CD4-positive, alpha-beta T cell treated with Interleukin-15 for 1 hour (primary cell): ENCODE measurements at places on chromosomes 12 and 14.

DNA sequence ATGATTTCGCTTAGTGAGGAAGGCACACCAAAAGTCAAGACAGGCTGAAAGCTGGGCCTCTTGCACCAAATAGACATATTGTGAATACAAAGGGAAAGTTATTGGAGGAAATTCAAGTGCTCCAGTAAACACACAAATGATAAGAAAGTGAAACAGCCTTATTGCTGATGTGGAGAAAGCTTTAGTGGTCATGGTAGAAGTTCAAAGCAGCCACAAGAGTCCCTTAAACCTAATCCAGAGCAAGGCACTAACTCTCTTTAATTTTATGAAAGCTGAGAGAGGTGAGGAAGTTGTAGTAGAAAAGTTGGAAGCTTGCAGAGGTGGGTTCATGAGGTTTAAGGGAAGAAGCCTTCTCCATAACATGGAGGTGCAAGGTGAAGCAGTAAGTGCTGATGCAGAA, 988.3 kb downstream of the VRK1 start:
- DNase-seq: no peak

DNA sequence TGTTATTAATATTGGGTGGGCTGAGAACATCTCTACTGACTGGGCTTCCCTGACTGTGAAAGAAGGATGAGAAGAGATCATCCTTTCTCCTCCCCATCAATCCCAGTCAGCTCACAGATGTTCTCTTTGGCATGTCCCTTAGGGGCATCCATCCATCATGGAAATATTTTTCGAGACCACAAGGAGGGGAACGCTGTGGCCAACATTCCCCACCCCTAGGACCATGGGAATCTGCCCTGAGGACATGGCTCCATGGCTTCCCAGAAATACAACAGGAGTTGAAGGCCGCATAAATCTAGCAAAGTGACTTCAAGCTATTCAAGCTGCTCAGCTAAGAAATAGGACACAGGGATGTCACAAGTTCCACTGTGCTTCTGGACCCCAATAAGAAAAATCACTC, 456.8 kb downstream of the MED13L start:
- no peak for DNase-seq

DNA sequence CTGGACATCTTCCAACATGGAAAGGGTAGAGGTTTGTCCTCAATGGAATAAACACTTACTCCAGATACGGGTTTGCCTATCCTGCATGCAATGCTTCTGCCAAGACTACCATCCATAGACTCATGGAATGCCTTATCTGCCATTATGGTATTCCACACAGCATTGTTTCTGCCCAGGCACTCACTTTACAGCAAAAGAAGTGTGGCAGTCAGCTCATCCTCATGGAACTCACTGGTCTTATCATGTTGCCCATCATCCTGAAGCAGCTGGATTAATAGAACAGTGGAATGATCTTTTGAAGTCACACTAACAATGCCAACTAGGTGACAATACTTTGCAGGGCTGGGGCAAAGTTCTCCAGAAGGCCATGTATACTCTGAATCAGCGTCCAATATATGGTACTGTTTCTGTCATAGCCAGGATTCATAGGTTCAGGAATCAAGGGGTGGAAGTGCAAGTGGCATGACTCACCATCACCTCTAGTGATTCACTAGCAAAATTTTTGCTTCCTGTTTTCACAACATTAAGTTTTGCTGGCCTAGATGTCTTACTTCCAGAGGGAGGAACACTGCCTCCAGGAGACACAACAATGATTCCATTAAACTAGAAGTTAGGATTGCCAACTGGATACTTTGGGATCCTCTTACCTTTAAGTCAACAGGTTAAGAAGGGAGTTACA, 140.4 kb downstream of the SLC35F4 start:
- DNase-seq: no peak

DNA sequence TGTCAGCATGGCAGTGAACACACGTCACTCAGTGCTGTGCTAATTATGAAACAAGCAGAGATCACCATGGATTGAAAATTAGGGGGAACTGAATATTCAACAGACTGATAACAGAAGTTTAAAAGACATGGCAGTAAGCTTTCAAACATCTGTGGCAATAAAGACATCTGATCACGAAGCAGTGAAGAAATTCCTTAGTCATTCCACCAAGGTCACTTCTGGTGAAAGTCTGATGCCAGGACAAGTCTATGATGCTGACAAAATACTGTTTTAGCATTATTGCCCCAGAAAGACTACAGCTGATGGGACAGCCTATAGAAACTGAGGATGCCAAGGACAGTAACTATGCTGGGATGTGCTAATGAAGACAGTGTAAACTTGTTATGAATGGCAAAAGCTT, 126.9 kb upstream of the RBM19 start:
- no peak for DNase-seq

- DNase-seq: no peak
Measured at GRCh38 chr12:65656891-65657351, 167.4 kb upstream of the HMGA2 start.
